Panc1 (cell line): ENCODE measurements at places on chromosomes 7 and 10.

DNA sequence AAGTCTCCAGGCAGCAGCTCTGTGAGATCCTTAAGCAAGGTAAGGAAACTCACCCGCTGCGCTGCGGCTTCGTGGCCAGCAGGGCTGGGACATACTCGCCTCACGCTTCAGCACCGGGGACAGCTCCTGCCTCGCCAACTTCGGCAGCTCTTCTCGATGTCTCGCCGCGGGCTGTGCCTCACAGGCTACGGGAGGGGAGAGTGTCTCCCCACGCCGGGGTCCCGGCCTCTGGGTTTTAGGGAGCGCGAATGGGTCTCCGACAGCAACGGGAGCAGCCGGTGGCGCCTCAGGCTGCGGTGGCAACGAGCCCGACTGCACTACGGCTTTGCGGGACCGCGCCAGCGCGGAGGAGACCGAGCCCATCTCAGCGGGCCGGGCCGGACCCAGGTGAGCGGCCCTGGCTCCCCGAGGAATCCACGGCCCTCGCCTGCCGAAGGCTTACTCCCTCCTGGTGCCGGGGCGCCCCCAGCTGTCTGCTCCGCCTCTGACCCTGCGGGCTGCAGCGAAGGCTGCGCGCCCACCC lies 62.4 kb downstream of the LSM5 start:
- H3K27ac ChIP-seq, result no peak overlapping the region
- no peak overlapping the region for H3K4me3 ChIP-seq
- H3K27me3 ChIP-seq, result peaks cover 21% of the 10 kb centered on the region
- no peaks in the 10 kb centered on the region for H3K4me1 ChIP-seq
- no peak for DNase-seq
- no peaks in the 10 kb centered on the region for H3K36me3 ChIP-seq

GRCh38 chr7:74324531-74325209 lies 35.5 kb downstream of the CLIP2 start:
- no peaks in the 10 kb centered on the region for H3K4me1 ChIP-seq
- no peak for DNase-seq
- H3K27ac ChIP-seq, result no peak overlapping the region
- H3K36me3 ChIP-seq, result no peaks in the 10 kb centered on the region

GRCh38 chr7:101707587-101707986 lies 78.5 kb upstream of the MYL10 start:
- no peaks in the 10 kb centered on the region for H3K27me3 ChIP-seq
- H3K4me1 ChIP-seq, result peaks cover 3% of the 10 kb centered on the region; the same call in 1 of the 2 replicates
- no peak overlapping the region for H3K4me3 ChIP-seq
- no peak for DNase-seq
- no peak overlapping the region for H3K27ac ChIP-seq

DNA sequence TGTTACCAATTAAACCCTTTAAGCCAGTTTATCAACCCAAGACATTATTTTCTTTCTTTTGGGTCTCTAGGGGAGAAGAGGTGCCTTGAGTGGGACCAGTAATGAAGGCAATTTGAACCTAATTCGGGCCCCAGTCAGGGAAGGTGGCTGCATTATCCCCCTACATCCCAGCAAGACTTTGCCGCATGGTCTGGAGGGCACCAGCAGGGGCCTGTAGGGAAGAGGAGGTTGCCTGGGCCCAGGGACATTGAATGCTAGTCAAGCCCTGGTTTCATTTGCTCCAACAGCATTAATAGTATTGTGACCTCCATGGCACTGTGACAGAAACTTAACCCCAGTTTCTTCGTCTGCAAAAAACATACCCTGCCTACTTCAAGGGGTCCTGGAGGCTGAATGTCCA lies 108.8 kb downstream of the CUX1 start:
- no peaks in the 10 kb centered on the region for H3K36me3 ChIP-seq
- H3K27ac ChIP-seq, result no peak overlapping the region
- no peak for DNase-seq
- H3K4me1 ChIP-seq, result no peaks in the 10 kb centered on the region
- H3K27me3 ChIP-seq, result no peaks in the 10 kb centered on the region
- H3K4me3 ChIP-seq, result no peak overlapping the region

DNA sequence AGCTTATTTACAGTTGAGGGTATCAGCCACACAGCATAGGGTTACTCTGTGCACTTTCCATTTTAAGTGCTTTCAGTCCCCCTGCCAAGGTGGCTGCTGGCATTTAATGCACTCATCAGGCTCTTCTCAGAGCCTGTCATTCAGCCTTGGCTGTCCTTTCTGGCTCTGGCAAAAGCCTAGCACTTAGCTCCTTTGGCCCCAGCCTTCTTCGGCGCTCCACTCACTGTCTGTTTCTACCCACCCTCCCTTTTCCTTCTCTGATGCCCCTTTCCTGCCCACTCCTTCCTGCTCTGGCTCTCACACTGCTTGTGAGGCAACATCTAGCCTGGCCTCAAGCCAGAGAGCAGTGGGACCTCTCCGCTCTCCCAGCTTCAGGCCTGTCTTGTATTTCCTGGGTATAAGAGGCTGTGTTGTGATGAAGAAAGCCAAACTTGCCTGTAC lies 60.2 kb downstream of the WIPF3 start:
- peaks cover 3% of the 10 kb centered on the region; the same call in 1 of the 2 replicates for H3K4me1 ChIP-seq
- H3K36me3 ChIP-seq, result no peaks in the 10 kb centered on the region
- no peak overlapping the region for H3K4me3 ChIP-seq
- H3K27ac ChIP-seq, result no peak overlapping the region
- peaks cover 2% of the 10 kb centered on the region; the same call in 1 of the 2 replicates for H3K27me3 ChIP-seq

- no peak overlapping the region for H3K27ac ChIP-seq
- no peak overlapping the region for H3K4me3 ChIP-seq
- H3K4me1 ChIP-seq, result no peaks in the 10 kb centered on the region
- H3K36me3 ChIP-seq, result no peaks in the 10 kb centered on the region
- DNase-seq, result no peak
- H3K27me3 ChIP-seq, result no peaks in the 10 kb centered on the region
These were observed 85.9 kb downstream of the MDFIC start for GRCh38 chr7:115007751-115008150.

- no peak for DNase-seq
- no peaks in the 10 kb centered on the region for H3K4me1 ChIP-seq
- H3K4me3 ChIP-seq, result no peak overlapping the region
- no peaks in the 10 kb centered on the region for H3K27me3 ChIP-seq
- H3K27ac ChIP-seq, result no peak overlapping the region
These were observed 111.1 kb downstream of the MDFIC start for GRCh38 chr7:115032715-115033703.

DNA sequence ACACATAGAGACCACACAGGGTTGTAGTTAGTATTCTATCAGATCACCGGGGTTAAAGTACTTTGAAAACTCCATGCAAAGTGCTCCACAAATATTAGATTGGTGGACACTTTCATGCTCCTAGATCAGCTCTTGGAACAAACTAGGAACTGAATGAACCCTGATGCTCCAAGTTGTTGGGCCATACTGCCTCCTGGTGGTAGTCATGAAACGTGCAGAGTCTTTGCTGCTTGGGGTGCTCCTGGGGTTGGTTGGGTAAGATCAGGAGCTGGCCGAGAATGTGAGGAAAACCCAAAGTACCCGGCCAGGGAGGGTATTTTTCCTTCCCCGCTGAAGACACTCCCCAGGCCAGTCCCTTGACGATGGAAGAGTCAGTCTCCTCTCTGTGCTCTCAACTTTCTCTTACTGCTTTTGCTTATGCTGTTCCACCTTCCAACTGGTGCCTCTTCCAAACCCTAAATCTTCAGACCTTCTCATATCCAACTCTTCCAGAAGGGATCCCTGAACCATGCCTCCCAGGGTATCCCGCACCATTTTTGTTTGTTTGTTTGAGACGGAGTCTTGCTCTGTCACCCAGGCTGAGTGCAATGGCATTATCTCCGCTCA lies 918 bp upstream of the RPEL1 start:
- DNase-seq, result peak; percentile 75
- H3K36me3 ChIP-seq, result no peaks in the 10 kb centered on the region
- no peak overlapping the region for H3K4me3 ChIP-seq

DNA sequence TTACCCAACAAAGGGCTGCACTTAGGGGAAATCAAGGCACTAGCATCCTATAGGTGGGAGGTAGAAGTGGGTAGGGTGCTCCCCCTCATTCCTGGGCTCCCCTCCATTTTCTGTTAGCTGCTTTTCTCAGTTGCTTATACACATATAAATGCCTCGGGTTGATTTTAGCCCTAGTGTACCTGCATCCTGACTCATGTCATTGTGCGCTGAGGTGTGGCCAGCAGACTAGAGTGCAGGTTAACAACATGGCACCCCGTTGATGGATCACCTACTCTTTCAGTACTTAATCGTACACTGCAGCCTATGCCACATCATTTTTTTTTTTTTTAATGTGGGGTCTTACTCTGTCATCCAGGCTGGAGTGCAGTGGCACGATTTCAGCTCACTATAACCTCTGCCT lies 144.0 kb upstream of the ITGB1 start:
- H3K4me1 ChIP-seq, result no peaks in the 10 kb centered on the region
- H3K27me3 ChIP-seq, result no peaks in the 10 kb centered on the region
- no peak overlapping the region; the same call in 1 of the 2 replicates for H3K27ac ChIP-seq
- no peak for DNase-seq
- H3K36me3 ChIP-seq, result no peaks in the 10 kb centered on the region
